ENCODE measurements at places on chromosomes 16 and 17.

- H3K27me3 ChIP-seq = no peaks in the 10 kb centered on the region
- no peaks in the 10 kb centered on the region for H3K4me1 ChIP-seq
- DNase-seq = no peak
- no peak overlapping the region for H3K27ac ChIP-seq
- peaks cover 23% of the 10 kb centered on the region for H3K36me3 ChIP-seq
Measured at GRCh38 chr17:30454635-30455034, 22.6 kb upstream of the GOSR1 start.

GRCh38 chr16:78284957-78285434 lies 185.5 kb downstream of the WWOX start:
- DNase-seq = no peak
- no peak overlapping the region for H3K4me3 ChIP-seq
- H3K27me3 ChIP-seq = no peaks in the 10 kb centered on the region
- H3K27ac ChIP-seq = no peak overlapping the region
- peaks cover 35% of the 10 kb centered on the region for H3K4me1 ChIP-seq

GRCh38 chr17:82023447-82024241 lies 539 bp downstream of the LRRC45 start:
- no peaks in the 10 kb centered on the region for H3K27me3 ChIP-seq
- peak overlapping the region; percentile 91 for H3K4me3 ChIP-seq
- H3K36me3 ChIP-seq = peaks cover 10% of the 10 kb centered on the region
- H3K27ac ChIP-seq = peak overlapping the region; percentile 54
- no peak for DNase-seq

DNA sequence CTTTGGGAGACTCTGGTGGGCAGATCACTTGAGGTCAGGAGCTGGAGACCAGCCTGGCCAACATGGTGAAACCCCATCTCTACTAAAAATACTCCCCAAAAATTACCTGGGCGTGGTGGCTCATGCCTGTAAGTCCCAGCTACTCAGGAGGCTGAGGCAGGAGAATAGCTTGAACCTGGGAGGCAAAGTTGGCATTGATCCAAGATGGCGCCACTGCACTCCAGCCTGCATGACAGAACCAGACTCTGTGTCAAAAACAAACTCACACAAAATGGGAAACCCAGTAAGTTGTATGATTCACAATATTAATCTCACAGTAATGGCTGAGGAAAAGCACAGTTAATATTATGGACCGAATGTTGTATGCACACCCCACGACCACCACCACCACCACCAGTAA lies 24.3 kb downstream of the WSB1 start:
- no peaks in the 10 kb centered on the region for H3K4me1 ChIP-seq
- no peak for DNase-seq
- H3K27me3 ChIP-seq = no peaks in the 10 kb centered on the region
- H3K27ac ChIP-seq = peak overlapping the region; percentile 61
- no peak overlapping the region for H3K4me3 ChIP-seq

GRCh38 chr17:79053251-79053925 lies 21.2 kb upstream of the ENGASE start:
- H3K4me3 ChIP-seq = no peak overlapping the region
- H3K4me1 ChIP-seq = peaks cover 41% of the 10 kb centered on the region
- DNase-seq = no peak
- H3K27ac ChIP-seq = no peak overlapping the region
- no peaks in the 10 kb centered on the region for H3K27me3 ChIP-seq
- H3K36me3 ChIP-seq = peaks cover 30% of the 10 kb centered on the region

- H3K27ac ChIP-seq = no peak overlapping the region
- no peaks in the 10 kb centered on the region for H3K36me3 ChIP-seq
- no peak overlapping the region for H3K4me3 ChIP-seq
Measured at GRCh38 chr16:52591934-52592592, 45.1 kb upstream of the TOX3 start.

DNA sequence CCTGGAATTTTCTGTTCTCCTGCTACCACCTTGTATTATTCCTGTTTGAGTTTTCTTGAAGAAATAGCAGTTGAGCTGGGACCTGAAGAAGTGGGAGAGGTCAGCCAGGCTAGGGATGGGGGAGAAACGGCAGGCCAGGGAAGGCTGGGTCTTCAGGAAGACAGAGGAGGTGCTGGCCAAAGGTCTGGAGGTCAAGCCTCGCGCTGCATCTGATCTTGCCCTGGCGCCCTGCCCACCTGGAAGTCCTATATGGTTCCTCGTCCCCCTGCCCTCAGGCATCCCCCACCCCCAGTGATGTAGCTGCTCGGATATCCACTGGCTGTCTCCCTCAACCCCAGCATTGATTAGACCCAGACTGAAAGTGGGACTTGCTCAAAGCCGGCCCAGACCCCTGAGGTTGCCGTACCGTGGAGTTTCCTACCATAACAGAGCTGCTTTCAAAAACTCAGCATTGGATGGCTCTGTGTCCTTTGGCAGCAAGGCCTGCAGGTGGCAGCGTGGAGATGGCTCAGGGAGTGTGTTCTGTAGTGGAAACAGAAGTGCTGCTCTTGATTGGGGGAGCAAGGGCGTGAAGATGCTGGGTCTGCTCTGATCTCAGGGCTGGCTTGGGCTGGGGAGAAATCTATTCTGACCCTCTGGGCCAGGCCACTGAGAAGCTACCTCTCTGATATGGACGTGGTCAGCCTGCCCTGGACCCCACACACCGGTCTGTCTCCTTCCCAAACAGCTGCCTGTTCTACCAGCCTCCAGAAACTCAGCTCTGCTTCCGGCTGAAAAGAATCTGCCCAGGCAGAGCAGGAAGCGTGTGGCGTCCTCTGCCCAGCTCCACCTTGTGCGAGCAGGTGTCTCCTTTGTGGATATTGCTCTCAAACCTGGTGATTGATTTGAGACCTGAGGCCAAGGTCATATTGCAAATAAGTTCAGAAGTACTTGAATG lies 107.0 kb upstream of the CACNG5 start:
- H3K4me3 ChIP-seq = no peak overlapping the region
- DNase-seq = peak; percentile 28
- H3K27ac ChIP-seq = no peak overlapping the region
- peaks cover 26% of the 10 kb centered on the region for H3K4me1 ChIP-seq
- H3K27me3 ChIP-seq = no peaks in the 10 kb centered on the region

GRCh38 chr16:2611499-2611862 lies 70.8 kb upstream of the KCTD5 start:
- DNase-seq = no peak
- no peak overlapping the region for H3K4me3 ChIP-seq
- H3K36me3 ChIP-seq = peaks cover 19% of the 10 kb centered on the region
- peaks cover 8% of the 10 kb centered on the region for H3K4me1 ChIP-seq
- no peak overlapping the region for H3K27ac ChIP-seq

DNA sequence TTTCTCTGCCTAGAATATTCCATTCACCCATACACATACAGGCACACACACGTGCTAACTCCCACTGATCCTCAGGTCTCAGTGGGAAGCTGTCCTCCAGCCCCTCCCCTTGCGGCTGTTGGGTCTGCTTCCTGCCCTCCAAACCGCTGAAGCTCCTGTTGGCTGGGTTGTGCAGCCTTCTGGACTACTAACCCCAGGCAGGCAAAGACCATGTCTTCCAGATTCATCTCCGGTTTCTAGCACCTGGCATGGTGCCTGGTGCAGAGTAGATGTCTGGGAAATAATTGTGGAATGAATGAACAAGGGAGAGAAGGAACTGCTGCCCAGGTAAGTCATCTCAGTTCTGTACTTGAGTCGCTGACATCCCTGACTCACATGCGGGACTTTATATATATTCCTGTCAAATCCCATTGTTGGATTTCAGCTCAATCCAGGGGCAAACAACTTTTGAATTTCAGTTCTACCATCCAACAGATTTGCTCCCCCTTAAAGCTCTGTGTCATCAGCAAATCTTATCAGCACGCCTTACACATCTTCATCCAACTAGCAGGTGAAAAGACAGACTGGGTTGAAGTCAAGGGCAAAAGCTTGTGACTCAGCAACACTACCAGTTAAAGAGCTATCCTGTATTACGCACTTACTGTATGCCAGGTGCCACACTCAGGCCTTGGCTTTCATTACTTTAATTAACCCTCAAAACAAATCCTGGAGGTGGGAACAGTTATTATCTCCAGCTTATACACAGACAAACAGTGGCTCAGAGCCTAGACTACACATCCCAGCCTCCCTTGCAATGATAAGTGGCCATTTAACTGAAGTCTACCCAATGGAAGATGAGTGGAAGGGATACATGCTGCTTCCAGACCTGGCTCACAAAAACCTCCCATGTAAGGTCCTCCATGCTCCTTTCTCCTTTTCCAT lies 51.1 kb downstream of the SRCIN1 start:
- H3K36me3 ChIP-seq = no peaks in the 10 kb centered on the region
- no peak overlapping the region for H3K27ac ChIP-seq
- peaks cover 31% of the 10 kb centered on the region for H3K4me1 ChIP-seq
- no peak overlapping the region for H3K4me3 ChIP-seq
- DNase-seq = no peak
- H3K27me3 ChIP-seq = peaks cover 69% of the 10 kb centered on the region

GRCh38 chr16:89121691-89122321 lies 28.2 kb downstream of the ACSF3 start:
- H3K27ac ChIP-seq = no peak overlapping the region
- H3K27me3 ChIP-seq = no peaks in the 10 kb centered on the region
- H3K4me1 ChIP-seq = no peaks in the 10 kb centered on the region
- no peak for DNase-seq
- no peak overlapping the region for H3K4me3 ChIP-seq

- no peaks in the 10 kb centered on the region for H3K36me3 ChIP-seq
- no peaks in the 10 kb centered on the region for H3K27me3 ChIP-seq
- H3K27ac ChIP-seq = no peak overlapping the region
Measured at GRCh38 chr16:57603115-57604024, 25.1 kb upstream of the ADGRG1 start.

DNA sequence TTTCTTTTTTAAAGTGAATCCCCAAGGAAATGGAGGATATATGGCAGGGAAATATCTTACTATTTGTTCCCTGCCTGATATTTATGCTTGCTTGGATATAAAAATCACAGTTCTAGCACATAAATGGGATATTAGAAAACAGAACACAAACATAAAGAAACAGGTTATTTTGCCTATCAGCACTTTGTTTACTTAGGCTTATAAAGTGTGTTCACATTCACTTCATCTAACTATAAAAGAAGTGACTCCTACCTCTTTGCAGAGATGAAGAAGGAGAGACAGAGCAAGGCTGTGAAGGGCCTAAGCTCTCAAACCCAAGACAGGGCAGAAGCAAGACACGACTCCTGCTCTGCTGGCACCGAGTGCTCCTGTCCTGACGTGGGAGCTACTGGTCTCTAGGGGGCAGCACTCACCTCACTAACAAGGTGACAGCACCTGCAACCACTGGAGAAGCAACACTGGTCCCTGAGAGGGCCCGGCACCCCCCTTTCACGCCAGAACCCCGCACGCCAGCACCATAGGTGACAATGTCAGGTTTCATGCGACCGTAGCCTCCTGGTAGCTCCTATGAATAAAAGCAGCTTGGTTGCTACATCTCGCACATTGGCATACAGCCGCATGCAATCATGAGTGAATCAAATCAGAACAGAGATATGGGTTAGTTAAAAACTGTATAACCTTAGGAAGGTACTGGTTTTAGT lies 32.0 kb downstream of the MBTPS1 start:
- peaks cover 88% of the 10 kb centered on the region for H3K36me3 ChIP-seq
- DNase-seq = no peak
- no peak overlapping the region for H3K4me3 ChIP-seq
- peaks cover 15% of the 10 kb centered on the region for H3K4me1 ChIP-seq
- no peak overlapping the region for H3K27ac ChIP-seq
- H3K27me3 ChIP-seq = no peaks in the 10 kb centered on the region

DNA sequence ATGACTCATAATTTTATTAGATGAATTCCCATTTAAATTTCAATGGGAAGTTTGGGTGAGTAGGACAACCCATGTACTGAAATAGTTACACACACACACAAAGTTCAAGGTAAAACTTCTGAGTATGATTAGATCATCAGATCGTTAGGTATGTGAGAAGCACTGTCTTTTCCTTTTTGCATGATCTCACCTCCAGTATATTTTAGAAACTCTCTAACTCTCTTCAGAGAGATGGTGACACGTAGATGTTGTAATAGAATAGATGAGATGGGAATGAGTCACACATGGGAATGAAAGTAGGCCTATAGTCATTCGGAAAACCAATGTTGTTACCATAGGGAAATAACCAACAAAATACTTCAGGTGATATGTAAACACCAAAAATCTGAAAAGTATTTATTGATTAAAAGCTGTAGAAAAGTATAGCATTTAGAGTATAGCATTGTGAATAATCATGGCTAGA lies 22.2 kb downstream of the KRT23 start:
- H3K36me3 ChIP-seq = no peaks in the 10 kb centered on the region
- DNase-seq = no peak
- H3K4me1 ChIP-seq = no peaks in the 10 kb centered on the region
- no peaks in the 10 kb centered on the region for H3K27me3 ChIP-seq

GRCh38 chr17:81392909-81393654 lies 2.2 kb upstream of the BAHCC1 start:
- no peak for DNase-seq
- H3K4me1 ChIP-seq = peaks cover 59% of the 10 kb centered on the region
- H3K36me3 ChIP-seq = no peaks in the 10 kb centered on the region
- peak overlapping the region; percentile 92 for H3K4me3 ChIP-seq

GRCh38 chr17:69763503-69763902 lies 311.5 kb upstream of the KCNJ16 start:
- no peak overlapping the region for H3K4me3 ChIP-seq
- peaks cover 9% of the 10 kb centered on the region for H3K4me1 ChIP-seq
- no peaks in the 10 kb centered on the region for H3K27me3 ChIP-seq

DNA sequence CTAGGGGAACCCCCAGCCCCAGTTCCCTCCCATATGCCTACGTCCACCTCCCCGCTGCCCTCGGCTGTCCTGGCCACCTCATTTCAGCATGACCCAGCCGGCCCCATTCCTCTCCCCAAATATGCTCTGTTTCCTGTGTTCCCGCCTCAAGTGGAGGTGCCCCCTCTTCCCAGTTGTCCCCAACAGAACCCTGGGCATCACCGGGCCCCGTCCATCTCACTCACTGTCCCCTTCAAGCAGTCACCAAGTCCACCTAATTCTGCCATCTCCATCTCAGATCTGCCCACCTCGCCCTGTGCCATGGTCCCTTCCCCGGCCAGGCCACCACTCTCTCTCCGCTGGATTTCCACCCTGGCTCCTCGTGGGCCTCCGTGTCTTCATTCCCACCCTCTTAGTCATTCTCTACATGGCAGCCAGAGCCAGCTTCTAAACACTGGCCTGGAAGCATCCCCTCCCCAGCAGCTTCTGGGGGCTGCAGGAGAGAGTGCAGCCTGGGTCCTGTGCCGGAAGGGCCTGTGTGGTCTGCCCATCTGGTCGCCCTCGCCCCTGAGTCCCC lies 12.8 kb downstream of the CDK3 start:
- no peak for DNase-seq
- H3K27me3 ChIP-seq = no peaks in the 10 kb centered on the region
- no peak overlapping the region for H3K27ac ChIP-seq

- H3K4me1 ChIP-seq = no peaks in the 10 kb centered on the region
- H3K27ac ChIP-seq = no peak overlapping the region
- H3K27me3 ChIP-seq = no peaks in the 10 kb centered on the region
- no peak for DNase-seq
- no peak overlapping the region for H3K4me3 ChIP-seq
Measured at GRCh38 chr16:74836111-74836671, 61.6 kb upstream of the FA2H start.

DNA sequence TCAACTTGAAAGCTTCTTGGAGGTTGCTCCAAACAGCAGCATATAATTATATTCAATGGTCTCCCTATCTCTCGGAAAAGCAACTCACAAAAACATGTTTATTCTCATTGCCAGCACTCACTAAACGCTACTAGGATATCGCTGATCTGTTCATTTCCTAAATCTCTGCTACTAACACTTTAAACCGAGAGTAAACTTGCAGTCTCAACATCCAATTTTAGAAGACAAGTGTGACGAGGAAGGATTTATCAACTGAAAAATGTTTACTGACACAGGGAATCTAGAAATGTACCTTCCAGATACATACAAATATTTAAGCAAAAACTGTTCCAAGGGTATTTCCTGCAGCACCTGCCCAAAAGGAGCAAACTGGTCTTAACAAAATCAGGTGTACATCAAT lies 56.5 kb downstream of the YWHAE start:
- no peaks in the 10 kb centered on the region for H3K4me1 ChIP-seq
- peaks cover 26% of the 10 kb centered on the region for H3K36me3 ChIP-seq
- no peaks in the 10 kb centered on the region for H3K27me3 ChIP-seq
- H3K27ac ChIP-seq = no peak overlapping the region
- H3K4me3 ChIP-seq = no peak overlapping the region
